ENCODE measurements at places on chromosomes 2 and 18.
A peak's percentile ranks its signal among the peaks of the same experiment; 100 is the strongest.

- DNase-seq, result peak; percentile 44
Observed at GRCh38 chr2:127662937-127663565, 12.3 kb downstream of the LIMS2 start.

DNA sequence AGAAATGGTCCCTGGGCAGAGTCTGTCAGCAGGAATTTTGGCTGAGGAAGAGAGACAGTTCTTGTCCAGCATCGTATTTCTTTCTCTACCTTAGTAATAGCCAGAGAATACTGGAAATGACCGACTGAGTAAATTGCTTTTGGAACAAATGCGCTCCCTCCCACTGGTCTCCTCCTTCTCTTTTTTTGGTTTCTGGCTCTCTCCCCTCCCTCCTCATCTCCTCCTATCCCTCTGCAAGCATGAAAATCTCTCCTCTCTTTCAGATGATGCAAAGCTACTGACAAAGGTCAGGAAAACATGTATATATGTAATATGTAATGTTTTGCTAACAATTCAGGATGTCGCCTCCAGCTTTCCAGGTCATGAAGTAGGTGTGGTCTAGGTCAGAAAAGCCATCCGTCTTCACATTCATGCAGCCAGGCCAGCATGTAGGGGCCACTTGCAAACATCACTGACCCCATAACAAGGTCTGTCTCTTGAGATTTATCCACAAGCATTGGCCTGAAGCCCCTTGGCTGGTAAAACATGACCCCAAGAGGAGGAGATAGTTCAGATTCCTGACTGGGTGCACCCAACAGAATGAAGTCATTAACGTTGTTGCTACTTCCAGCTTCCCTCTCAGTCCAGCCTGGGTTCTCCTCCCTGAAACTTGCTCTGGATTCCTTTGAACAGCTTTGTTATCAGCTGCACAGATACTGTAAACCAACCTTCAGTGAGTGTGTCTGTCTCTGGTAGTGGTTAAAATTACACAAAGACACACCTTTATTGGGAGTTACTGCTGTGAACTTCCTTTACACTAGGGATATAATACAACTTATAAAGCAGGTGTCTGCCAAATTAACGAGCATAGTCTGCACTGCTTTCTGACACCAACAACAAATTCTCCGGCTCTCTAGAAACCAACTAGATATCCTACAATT, 864.4 kb upstream of the KLHL29 start:
- no peak for DNase-seq

GRCh38 chr2:140422759-140423158, 1642.6 kb upstream of the NXPH2 start:
- no peak for DNase-seq

DNA sequence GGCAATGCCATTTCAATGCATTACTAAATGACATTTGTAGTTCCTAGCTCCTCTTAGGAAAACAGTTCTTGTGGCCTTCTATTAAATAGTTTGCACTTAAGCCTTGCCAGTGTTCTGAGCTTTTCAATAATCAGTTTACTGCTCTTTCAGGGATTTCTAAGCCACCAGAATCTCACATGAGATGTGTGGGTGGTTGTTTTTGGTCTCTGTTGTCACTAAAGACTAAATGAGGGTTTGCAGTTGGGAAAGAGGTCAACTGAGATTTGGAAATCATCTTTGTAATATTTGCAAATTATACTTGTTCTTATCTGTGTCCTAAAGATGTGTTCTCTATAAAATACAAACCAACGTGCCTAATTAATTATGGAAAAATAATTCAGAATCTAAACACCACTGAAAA, 45.3 kb downstream of the HADHB start:
- DNase-seq, result no peak

- no peak for DNase-seq
Observed at GRCh38 chr2:166444306-166444705, 49.7 kb downstream of the SCN7A start.

GRCh38 chr18:64403784-64404503, 255.1 kb upstream of the LINC00305 start:
- no peak for DNase-seq

GRCh38 chr2:112159454-112159921, 21.3 kb downstream of the FBLN7 start:
- peak; percentile 46 for DNase-seq

GRCh38 chr2:160394153-160394552, 99.5 kb downstream of the RBMS1 start:
- no peak for DNase-seq

- DNase-seq, result no peak
Observed at GRCh38 chr2:120787822-120788700, 52.4 kb downstream of the GLI2 start.

DNA sequence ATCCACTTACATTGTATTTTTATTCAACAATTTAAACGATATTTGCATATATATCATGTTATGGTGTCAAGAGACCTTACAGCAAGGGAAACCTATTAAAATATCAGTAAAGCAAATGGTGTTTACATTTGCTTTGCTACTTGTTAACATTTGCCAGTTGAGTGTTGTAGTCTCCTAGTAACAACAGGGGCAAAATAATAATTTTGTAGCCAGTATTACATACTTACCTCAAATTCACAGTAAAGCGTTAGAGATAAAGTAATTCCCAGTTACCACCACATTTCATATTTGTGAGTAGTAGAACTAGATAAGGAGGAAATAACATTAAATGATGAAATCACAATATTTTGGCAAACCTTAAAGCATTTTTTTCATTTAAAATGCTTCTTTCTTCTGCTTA, 71.3 kb downstream of the FASTKD2 start:
- DNase-seq, result no peak

- no peak for DNase-seq
Observed at GRCh38 chr2:175168564-175168945, 552 bp upstream of the ATF2 start.

GRCh38 chr18:3441290-3441689, 8.7 kb upstream of the TGIF1 start:
- DNase-seq, result no peak

DNA sequence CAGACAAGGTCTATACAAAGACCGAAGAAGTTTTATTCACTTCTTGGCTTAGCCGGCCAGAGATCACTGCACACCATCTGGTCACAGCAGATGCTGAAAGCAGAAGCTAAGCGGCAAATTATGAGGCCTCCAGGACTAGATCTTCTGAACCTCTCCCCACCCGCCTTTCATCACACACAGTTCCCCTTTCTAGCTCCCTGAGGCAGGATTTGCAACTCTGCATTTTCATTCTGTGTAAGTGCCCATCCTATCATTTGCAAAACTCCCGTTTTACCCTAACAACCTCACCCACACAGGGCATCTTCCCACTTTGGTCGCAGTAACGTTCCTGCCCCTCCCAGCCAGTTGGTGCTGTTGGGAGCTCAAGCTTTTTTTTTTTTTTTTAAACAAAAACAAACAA, 3.1 kb upstream of the MOB1A start:
- DNase-seq, result no peak

DNA sequence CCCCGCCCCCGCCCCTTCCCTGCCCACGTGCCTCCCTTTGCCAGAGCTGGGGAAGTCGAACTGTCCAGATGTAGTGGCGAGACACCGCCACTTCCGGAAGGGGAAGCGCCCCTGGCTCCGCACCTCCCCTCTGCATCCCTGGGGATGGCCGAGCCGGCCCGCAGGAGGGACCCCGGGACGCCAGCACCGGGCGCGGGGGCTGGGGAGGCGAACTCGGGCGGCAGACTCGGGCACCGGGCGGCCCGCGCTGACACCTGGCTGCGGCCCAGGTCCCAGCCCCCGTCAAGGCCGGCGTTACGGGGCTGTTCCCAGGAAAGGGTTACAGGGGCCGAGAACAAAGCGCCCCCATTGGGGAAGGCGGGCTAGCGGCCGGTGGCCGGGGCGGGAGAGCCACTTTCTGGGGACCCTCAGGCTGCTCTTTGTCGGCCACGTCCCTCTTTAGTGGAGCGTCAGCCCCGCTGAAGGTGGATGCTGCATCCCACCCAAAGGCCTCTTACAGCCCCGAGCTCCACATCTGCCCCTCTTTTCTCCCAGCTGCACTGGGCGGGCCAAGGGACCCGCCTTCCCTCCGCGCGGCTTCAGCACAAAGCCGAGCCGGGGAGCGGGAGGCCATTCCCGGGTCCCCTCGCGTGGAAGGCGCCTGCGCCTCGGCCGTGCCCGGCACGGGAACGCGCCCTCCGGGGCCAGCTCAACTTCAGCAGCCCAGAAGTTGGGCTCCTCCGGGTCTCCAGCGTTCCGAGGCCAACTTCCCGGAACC, 1.3 kb downstream of the SDC1 start:
- DNase-seq, result no peak

Measured in activated effector memory CD4-positive, alpha-beta T cell treated with anti-CD3 and anti-CD28 coated beads, Interleukin-2, amount 50 U/mL, for 16 hours (primary cell).